ENCODE measurements at places on chromosomes 16 and 17.

- no peak for DNase-seq
Observed at GRCh38 chr17:3222505-3222904, 15.0 kb downstream of the OR1A1 start.

DNA sequence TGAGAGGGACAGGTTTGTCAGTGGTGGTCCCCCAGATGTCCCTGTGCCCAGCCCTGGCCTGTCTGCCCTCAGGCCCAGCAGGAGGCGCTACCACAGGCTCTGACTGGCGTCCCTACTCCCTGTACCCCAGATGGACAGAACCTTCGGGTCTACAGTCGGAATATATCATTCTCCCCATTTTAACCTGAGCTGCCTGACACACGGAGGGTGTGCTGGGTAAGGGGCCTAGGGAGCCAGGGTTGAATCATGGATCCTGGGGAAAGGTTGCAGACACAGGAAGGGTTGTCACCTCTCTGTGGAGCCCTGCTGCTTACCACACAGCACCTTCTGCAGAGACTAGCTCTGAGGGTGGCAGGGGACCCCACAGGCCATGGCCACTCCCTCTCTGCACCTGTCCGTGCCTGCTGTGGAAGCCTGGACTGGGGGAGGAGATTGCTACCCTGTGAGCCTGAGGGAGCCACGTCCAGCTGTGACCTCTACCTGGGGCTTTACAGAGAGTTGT lies 162.2 kb upstream of the ZNF267 start:
- DNase-seq, result no peak

DNA sequence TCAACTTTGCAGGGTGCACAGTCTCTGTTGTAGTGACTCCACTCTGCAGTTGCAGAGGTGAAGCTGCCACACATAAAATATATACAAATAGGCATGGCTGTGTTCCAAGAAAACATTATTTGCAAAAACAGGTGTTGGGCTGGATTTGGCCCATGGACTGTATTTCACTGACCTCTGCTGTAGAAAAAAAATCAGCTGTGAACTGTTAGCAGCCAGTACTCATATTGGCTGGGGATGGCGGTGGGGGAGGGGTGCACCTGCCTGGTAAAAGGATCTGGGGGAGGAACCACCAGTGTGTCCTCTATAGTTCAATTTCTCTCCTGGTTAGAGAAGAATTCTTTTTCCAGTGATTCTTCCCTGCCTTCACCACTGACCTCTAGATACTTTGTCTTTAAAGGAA lies 50.0 kb downstream of the SHISA9 start:
- peak; percentile 30 for DNase-seq

DNA sequence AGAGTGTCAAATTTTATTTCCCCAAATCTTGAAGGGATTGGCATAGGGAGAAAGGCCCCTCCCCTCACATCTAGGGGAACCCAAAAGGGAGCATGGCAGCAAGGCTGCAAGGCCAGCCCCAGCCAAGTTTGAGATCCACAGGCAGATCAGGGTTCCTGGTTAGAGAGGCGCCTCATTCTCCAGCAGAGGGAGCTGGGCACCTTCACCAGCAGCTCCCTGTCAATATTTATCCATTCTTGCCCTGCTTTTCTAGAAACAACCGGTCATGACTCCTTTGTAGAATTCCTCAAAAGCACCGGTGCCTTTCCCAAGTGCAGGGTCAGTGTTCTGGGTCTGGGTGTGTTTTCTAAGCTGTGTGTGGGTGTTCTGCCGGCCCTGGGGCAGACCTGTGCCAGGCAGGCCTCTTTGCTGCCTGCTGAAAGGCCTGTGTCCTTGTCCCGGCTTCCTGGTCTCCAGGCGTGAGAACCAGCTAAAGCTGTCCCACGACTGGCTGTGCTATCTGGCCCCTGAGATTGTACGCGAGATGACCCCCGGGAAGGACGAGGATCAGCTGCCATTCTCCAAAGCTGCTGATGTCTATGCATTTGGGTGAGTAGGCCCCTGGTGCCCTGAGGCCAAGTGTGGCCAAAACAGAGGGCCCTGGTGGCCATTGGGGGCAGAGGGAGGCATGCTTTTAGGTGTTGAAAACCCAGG lies 21.2 kb upstream of the LGALS9 start:
- DNase-seq, result peak; percentile 58

GRCh38 chr16:48525201-48526057 lies 84.6 kb downstream of the N4BP1 start:
- no peak for DNase-seq

DNA sequence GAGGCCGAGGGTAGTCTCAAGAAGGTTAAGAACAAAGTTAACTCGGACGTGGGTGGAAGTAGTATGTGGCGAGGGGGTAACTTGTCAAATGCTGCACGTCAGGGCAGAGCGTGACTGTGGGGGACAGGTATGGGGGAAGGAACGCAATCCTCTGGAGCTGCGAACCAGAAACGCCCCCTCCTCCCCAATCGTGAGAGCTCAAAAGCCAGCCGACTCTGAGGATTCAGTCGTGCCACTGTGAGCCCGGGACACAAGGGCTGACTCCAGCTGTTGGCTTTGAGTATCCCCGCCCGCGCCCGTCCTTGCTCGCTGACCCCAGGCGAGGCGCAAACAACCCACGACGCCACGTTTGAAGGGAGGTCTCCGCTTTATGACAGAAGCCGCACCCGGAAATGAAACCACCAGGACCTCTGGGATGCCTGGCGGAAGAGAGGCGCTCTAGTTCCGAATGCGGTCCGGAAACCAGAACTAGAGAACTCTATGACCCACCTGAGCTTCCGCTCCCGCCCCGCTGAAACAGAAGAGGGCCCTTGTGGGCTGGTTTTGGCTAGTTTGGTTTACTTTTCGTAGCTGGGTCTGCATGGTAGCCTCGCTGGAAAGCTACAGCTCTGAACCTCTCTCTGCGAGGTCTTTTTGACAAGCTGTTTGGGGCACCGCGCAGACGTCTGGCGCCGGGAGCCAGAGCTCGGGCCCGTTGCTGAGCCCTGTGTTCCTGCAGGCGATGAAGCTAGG lies at the start of gene PEX12:
TSS of gene PEX12 (minus strand) at position 375 of the 732 bp plus-strand sequence. CDS start 550 bp downstream, outside the sequence.
- DNase-seq, result peak; percentile 76

GRCh38 chr17:15456496-15456895 lies 10.9 kb downstream of the CDRT4 start:
- DNase-seq, result no peak

DNA sequence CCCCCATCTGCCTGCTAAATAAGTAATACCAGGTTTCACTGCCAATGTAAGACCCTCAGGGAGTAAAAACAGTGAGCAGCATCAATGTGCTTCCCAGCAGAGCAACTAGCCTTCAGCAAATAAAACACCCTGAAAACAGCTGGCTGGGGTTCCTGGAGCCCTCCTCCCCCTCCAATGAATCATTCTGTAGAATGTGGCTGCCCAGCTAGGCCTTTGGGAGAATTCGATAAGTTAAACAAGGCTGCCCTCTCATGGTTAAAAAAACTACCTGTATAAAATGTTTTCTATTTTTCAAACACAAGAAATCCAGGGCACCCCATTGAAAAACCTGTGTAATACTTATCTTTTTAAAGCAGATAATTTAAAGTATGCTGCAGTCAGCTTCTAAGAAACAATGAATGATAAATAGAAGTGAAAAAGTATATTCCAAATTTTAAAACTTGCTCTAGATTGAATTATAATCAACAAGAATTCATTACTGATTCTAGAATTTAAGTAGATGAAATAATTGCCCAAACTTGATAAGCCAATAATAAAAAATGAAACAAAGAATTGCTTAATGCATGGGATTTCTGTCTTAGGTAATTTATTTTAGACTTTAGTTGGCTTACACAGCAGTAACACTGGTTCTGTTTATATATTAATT lies 9.4 kb upstream of the TOM1L1 start:
- DNase-seq, result peak; percentile 22

DNA sequence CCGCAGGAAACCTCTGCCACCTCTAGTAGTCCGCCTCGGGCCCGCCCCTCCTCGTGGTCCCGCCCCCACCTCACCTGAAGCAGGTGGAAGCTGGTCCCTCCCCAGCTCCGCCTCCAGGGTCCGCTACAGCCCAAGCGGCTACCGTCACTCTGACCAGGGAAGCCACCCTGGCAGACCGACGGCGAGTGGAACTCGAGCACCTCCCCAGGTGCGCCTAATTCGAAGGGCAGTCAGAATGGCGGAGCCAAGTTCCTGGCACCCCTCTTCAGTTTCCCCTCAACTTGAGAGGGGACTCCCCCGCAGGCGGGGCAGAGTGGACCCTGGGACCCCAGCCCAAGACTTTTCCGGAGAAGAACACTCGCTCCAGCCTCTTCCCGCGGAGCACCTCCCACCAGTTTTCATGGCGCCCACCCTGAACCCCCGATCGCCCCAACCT lies 507 bp downstream of the FHOD1 start:
- no peak for DNase-seq

DNA sequence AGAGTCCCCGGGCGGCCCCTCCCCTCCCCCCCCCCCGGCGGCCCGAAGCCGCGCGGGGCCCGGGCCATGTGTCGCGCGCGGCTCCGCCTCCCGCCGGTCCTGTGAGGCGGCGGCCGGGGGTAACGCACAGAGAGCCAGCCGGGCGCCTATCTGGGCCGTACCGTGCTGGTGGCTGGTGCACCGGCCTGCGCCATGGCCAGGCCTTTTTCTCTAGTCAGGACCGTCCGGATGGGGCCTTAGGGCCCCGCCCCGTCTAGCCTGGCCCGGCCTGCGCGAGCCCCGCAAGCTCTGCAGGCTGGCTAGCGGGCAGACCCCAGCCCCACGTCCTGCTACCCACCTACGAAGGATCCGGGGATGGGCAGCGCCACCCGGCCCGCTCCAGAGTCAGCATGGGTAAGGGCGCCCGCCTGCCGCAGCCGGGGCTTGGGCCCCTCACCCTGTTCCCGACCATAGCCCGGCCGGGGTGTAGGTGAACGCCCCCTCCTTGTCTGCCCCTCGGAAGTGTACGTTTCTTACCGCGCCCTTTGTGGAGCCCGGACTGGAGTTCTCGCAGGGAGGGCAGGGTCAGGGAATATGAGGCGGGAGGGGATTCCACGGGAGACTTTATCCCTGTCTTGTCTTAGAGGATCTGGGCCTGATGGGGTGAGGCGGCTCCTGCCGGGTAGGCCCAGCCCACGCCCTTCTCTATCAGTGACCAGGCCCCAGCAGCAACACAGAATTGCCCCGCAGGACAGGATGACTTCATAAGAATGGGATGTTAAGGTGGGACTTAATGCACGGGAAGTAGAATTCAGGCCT lies at the start of gene CENPT:
TSS of gene CENPT (minus strand) at position 630 of the 798 bp plus-strand sequence. CDS start 13,834 bp downstream, outside the sequence.
- DNase-seq, result peak; percentile 38

GRCh38 chr16:66359811-66360608 lies 6.5 kb upstream of the CDH5 start:
- peak; percentile 47 for DNase-seq

DNA sequence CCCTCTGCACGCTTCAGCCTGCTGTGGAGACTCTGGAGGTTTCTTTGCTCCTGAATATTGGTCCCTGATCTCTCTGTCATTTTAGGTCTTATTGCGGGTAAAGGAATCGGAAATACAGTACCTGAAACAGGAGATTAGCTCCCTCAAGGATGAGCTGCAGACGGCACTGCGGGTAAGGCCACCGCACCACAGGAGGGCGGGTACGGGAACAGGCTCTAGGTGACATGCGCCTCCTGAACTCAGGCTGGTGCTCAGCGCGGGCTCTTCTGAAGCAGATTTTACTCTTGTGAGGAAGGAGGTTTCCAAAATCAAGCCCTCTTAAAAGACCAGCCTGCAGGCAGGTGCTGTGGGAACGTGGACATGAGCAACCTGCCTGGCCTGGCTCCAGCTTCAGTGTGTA lies 29.8 kb downstream of the PLD6 start:
- DNase-seq, result no peak

- DNase-seq, result peak; percentile 38
Observed at GRCh38 chr16:75070012-75070841, 46.4 kb downstream of the LDHD start.

Data from glutamatergic neuron (in vitro differentiated cells).